Anterior cingulate cortex (tissue), 58 donors: ENCODE measurements at places on chromosomes 4 and X.

GRCh38 chr4:157804986-157805385, 367.8 kb downstream of the GASK1B start:
- DNase-seq, result no peak

GRCh38 chrX:4754878-4755604, 1041.6 kb upstream of the PRKX start:
- DNase-seq, result no peak

GRCh38 chr4:80956421-80956820, 74.1 kb upstream of the BMP3 start:
- no peak for DNase-seq

DNA sequence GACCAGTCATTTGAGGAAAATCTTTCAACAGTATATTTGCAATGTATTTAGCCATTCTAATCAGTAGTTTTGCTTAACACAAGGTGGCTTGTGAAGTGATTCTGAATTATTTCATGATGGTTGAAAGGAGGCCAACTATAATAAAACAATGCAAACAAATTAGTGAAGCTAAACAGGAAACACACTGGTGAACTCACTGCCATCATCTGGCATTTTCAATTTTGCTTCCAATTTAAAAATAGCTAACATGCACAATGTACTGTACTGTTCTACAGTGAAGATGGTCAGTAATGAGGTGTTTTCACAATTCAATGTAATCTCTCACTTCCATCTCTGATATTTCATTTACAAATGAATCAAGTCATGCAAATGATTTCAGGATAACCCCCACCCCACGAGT, 31.1 kb downstream of the PGRMC2 start:
- DNase-seq, result no peak

GRCh38 chr4:37601531-37601930, 84.6 kb downstream of the RELL1 start:
- DNase-seq, result no peak

DNA sequence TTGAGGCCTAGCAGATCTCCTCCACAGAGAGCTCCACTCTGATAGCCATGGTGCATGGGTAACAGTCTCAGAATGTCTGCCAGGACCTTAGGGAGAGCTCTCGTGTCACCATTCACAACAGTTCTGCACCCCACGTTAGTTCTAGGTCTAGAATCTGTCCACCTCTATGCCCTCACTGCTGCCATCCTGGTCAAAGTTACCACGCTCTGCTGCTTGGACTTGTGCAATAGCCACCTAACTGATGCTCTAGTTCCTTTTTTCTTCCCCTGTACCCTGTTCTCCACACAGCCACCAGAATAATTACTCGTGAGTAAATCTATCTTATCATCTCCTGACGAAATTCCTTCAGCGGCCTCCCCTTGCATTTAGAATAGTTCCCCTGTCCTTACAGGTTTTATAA, 268.8 kb upstream of the GATB start:
- DNase-seq, result no peak

- DNase-seq, result no peak
Observed at GRCh38 chr4:38759790-38760122, 23.0 kb downstream of the TLR10 start.

GRCh38 chr4:45350438-45350837, 624.1 kb upstream of the GNPDA2 start:
- DNase-seq, result no peak

DNA sequence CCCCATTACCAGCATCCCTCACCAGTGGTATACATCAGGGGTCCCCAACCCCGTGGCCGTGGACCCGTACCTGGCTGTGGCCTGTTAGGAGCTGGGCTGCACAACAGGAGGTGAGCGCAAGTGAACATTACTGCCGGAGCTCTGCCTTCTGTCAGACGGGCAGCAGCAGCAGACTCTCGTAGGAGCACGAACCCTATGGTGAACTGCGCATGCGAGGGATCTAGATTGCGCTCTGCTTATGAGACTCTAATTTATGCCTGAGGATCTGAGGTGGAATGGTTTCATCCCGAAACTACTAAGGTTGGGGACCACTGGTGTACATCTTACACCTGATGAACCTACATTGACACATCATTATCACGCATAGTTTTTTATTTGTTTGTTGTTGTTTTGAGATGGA, 52.8 kb upstream of the DHX15 start:
- no peak for DNase-seq

GRCh38 chrX:16649858-16650257, at the start of gene S100G:
TSS of gene S100G (plus strand) at chrX:16650158. CDS start at chrX:16651007, 849 bp downstream.
- no peak for DNase-seq

DNA sequence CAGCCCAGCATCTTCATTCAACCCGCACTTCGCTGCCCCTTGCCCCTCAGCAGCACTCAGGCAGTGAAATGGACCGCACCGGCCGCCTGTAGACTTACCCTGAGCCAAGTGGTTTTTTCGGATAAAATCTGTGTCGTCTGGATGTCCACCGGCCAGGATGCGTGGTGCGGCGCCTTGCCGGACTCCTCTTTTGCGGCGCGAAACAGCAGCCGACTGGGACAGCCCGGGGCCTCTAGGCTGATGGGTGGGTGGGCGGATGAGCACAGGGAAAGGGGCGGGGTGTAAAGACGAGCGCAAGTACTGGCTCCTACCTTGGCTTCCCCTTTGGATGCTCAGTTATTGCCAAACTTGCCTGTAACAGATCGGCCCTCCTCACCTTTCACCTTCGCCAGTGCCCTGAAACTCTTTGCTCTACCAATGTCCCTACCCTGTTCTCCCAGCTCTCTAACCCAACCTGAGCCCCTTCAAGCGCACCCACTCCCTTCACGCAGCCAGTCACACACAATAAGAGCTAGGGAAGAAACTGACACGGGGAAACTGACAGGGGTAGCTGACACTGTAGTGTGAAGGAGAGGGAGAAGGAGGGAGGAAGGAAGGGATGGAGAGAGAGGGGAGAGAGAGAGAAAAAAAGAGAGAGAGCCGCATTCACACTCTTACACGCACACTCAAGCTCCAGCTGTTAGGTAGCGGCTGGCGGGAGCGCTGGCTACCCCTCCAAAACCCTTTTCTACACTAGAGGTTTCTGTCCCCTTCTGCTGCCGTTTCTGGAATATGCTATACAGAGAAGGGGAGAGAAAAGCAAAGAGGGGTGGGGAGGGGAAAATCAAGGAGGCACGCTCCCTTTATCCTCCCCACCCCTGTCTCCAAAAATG, 559 bp downstream of the TRPC5 start:
- DNase-seq, result no peak
